ENCODE measurements at places on chromosomes 3 and 15.
A peak's percentile ranks its signal among the peaks of the same experiment; 100 is the strongest.

GRCh38 chr3:66372681-66373350 lies 128.0 kb downstream of the LRIG1 start:
- peak; percentile 55 for DNase-seq

- no peak for DNase-seq
Observed at GRCh38 chr15:92625251-92625980, 30.2 kb downstream of the FAM174B start.

DNA sequence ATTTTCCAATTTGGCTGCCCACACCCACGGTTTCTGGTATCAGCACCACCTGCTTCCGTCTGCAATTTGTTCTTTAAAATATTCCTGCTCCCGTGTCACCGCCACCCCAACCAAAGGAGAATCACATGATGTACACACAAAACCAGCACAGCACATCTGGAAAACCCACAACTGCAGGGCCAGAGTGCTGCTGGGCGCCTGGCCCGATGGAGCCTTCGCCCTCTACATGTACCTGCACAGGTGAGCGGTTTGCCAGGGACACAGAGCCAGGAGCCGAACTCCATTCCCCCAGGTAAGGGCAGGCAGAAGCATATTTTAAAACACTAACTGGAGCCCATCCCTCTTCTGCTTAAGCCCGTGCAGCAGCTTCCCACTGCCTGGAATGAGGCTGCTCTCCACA lies 75.6 kb downstream of the ADAMTS17 start:
- DNase-seq: no peak

DNA sequence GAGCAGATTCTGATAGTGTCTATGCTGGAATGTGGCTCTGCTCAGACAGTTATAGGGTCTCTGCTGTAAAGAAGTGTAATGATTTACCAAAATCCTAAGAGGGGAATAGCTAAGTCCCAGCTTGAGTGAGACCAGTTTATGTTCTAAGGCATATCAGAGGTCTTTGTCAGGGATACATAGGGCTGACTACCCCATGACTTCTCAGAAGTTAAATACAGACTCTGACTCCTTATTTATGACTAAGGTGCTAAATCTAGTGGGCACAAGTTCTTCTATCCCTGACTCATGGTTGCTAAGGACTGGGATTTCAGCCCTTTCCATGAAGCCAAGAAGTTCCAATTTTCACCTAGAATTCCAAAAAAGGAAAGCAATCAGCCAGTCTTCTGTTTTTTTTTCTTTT lies 192.6 kb upstream of the POU1F1 start:
- no peak for DNase-seq
